Prostate gland (tissue), 2 donors: ENCODE measurements at places on chromosomes 2 and 18. TPM values are rescaled to one million over a fixed set of nuclear protein-coding genes. Genes with fewer than 3 reads are reported as not detected.

DNA sequence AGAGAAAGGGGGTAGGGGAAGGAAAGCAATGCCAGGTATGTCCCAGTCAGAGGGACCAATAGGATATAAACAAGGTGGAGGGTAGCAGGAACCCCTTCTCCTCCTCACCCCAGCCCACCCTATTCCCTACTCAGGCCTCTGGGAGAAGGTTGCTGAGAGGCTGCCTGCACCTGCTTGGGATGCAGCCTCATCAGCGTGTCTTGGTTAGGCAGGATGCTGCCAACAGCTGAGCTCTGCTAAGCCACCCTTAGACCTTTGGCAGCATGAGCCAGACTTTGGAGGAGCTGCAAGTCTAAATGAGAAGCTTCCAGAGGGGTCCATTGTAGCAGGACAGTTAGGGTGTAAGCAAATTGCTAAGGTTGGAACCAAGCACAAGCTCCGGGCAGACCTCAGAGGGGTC, 38.2 kb upstream of the CAB39 start:
- no peak for DNase-seq

- no peak for DNase-seq
Observed at GRCh38 chr2:169980643-169981042, 153.4 kb downstream of the UBR3 start.

DNA sequence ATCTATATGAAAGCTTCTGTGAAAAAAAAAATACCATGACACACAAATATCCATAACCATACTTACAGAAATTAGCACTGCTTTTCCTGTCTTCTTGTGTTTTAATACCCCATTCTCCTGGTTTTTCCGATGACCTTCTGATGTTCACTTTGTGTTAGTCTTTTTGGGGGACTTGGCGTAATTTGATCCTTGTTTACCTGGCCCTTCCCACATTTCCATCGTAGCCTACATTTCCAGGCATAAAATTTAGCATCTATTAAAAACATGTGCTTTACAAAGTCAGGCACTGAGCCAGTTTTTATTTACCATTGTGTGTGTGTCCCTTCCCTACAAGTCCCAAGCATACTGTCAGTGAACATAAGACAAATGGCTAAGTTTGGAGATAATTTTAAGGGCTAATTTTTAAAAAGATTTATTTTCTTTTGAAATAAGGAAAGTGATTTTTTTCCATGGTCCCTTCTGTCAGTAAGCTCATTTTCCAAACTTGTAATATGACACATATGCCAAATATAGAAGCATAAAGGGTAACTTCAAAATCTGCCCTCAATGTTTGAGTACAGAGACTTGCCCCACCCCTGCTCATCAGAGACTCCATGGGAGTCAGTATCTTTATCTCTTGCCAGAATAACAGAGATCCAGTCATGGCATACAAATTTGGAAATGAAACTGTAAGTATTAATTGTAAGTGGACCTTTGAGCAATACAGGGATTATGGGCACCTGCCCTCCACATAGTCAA, 27.3 kb downstream of the SESTD1 start:
- no peak for DNase-seq

DNA sequence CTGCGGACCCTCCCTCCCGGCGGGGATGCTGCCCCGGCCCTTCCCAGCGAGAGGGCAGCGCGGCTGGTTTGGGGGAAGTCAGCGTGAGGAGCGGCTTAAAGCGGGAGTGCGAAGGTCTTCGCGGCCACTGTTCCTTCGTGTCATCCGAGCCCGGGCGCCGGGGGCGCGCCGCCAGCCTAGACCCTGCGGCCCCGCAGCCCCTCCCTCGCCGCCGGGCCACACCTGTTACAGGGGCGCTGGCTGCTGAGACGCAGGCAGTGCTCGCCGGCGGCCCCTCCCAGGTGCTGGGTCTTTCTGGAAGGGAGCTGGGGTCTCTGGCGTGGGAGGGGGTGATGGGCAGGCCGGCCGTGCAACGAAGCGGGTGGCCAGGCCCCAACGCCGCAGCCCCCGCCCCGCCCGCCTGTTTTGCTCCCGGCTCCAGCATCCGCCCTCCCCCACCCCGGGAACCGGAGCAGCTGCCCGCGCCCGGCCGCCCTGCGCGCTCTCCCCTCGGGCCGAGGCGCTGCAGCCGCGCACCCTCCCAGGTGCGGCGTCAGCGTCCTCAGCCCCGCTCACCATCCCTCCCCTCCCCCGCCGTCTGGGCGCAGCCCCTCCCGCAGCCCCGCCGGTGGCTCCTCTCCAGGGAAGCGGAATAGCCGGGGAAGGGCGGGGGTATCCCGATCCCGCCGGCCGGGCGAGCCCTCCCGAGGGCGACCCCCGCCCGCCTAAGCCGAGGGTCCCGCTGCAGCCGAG, 727 bp downstream of the KIF1A start:
- DNase-seq = no peak

- DNase-seq = no peak
Observed at GRCh38 chr2:178928077-178928476, 120.9 kb upstream of the TTN start.

DNA sequence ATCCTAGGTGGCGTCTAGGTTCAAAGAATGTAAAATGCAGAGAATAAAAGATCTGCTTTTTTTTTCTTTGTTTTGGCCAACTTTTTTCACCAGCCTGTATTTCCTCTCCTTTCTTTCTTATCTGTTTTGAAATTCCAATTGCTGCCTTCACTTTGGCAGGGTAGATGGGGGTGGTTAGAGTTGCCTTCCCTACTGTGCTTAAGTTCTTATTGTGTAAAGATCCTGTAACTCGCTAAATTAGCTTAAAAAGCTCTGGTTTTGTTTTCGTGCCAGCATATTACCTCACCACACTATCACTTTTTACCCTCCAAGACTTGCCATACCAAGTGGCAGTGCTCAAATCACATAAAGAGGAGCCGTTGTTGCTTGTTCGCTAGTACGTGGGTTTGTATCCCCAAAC, 921.7 kb downstream of the DPP10 start:
- DNase-seq = no peak

- DNase-seq = no peak
Observed at GRCh38 chr2:160335441-160335840, 135.4 kb upstream of the ITGB6 start.

- no peak for DNase-seq
Observed at GRCh38 chr2:231765496-231765929, 15.6 kb downstream of the PDE6D start.

DNA sequence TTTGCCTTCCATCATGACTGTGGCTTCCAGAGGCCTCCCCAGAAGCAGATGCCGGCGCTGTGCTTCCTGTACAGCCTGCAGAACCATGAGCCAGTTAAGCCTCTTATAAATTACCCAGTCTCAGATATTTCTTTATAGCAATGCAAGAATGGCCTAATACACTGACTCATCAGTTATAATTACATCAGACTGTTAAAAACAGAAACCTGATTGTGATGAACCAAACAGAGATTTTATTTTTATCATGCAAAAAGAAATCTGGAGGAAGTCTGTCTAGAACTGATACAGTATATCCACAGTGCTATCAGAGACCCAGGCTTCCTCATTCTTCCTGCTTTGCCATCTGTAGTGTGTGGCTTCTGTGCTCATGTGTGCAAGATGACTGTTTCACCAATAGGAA, 93.4 kb upstream of the MEX3C start:
- no peak for DNase-seq

The COL6A3 gene
- total RNA-seq = 26.9 TPM

The RUFY4 gene
- 0.27 TPM for total RNA-seq
